ENCODE measurements at places on chromosomes 7 and 10.

- peak; percentile 25 for DNase-seq
Observed at GRCh38 chr7:73451780-73452398, 18.3 kb downstream of the FZD9 start.

DNA sequence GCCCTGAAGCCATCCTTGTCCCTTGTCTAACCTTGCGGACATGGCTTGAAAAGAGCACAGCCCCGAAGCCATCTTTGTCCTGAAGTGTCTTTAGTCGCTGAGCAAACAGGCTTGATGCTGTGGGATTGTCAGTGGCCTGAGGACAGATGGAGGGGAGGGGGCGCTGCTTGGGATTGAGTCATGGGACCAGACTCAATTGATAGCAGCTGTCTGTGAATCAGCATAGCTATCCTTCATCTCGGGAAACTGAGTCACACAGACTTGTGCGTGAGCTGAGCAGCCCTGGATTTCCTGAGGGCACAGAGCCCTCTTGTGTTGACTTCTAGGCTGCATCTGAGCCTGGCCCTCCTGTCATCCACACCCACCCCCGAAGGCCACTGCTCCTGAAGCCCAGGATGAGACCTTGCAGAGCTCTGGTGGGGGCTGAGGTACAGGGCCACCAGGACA, 14.4 kb downstream of the MYO1G start:
- DNase-seq: no peak

- no peak for DNase-seq
Observed at GRCh38 chr7:26081638-26082037, 70.4 kb upstream of the NFE2L3 start.

DNA sequence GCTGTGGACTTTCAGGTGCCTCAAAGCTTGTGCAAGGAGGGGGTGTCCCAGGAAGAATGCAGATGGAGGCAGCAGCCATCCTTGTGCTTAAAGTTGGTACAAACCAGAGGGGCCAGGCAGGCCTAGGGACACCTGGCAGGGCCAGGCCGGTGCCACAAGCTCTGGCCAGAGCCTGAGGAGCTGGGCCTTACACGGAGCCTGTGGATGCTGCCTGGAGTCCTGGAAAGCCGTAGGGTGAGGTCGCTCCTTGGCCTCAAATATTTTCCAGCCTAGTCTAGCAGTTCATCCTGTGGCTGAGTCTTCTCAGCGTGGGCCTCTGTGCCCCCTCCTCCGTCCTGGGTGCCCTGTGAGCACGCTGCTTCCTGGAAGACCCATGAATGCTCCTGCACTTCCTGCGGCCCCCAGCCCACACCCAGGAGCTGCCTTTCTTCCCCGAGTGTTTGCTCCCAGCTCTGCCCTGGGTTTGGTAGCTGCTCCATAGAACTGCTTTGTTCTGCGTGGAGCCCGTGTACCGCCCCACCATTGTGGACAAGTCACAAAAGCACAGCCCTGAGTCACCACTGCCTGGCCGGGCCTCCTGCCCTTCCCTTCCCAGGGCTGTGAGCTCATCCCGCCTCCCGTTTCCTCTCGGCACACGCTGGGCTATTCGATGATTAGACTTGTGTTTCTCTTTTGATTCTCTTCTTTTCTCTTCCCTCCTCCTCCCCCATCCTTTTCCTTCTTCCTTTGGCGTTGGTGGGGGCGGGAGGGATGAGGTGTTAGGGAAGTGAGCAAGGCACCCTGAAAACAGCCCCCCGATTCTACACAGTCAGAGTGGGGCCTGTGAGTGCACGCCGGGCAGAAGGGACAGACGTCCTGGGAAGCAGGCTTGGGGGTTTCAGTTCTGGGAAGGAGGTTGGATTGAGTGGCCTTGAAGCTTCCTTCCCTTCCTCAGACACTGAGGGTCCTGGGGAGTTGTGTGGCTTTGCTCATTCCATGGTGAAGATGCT, 73.2 kb upstream of the SHH start:
- no peak for DNase-seq

- DNase-seq: no peak
Observed at GRCh38 chr7:636396-636795, 90.1 kb upstream of the DNAAF5 start.

DNA sequence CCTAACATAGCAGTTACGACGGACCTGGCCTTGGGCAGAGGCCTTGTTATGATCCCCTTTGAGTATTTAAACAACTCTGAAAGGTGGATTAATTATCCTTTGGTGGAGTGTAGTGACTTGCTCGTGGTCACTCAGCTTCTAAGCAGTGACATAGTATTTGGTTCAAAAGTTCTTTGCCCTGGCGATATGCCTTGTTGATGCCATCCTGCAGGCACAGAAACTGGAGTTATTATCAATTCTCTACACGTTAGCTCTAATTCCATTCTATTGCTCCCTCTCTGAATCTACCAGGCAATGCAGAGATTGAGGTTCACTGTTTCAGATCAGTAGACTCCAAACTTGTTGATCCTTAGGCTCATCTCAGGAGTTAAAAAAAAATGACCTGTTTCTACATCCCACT, 32.5 kb upstream of the ELMO1 start:
- DNase-seq: no peak

GRCh38 chr10:77333610-77334340, 303.8 kb downstream of the KCNMA1 start:
- DNase-seq: no peak

DNA sequence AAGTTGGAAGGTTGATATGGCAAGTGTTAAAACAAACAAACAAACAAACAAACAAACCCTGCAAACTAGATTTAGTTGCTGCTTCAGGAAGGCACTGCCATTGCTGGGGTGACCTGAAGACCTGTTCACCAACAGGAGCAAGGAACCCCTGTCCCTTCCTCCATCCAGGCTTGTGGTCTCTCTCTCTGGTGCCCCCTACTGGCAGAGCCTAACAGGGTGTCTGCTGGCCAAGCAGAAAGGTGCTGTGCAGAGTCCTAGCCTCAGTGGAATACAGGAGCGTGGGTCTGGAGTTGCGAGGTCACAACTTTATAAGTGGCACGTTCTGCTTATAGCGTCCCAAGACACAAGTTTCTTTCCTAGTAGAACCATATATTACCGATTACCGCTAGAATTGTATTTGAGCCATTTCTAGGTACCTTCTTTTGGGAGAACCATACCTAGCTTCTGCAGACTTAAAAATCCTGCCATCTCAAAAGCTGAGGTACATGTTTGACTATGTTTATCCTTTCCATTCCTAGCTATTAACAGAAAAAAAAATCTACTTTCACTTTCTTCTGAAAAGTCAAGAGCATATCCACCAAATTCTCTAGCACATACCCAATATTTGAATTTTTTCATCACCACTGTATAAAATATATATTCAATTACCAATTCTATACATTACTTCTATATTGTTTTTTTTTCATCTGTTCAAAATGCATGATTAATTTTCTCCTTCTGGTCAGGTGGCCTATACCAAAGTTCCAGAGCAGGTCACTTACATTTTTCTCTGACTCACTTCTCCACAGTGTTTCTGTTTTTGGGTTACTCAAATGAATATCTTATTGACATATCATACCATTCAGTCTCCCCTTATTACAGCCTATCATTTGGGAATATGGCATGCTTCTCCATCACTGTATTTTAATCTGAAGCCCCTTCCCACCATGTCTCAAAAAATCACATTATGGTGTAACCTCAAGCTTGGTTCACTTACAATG, 29.1 kb upstream of the CALD1 start:
- no peak for DNase-seq

DNA sequence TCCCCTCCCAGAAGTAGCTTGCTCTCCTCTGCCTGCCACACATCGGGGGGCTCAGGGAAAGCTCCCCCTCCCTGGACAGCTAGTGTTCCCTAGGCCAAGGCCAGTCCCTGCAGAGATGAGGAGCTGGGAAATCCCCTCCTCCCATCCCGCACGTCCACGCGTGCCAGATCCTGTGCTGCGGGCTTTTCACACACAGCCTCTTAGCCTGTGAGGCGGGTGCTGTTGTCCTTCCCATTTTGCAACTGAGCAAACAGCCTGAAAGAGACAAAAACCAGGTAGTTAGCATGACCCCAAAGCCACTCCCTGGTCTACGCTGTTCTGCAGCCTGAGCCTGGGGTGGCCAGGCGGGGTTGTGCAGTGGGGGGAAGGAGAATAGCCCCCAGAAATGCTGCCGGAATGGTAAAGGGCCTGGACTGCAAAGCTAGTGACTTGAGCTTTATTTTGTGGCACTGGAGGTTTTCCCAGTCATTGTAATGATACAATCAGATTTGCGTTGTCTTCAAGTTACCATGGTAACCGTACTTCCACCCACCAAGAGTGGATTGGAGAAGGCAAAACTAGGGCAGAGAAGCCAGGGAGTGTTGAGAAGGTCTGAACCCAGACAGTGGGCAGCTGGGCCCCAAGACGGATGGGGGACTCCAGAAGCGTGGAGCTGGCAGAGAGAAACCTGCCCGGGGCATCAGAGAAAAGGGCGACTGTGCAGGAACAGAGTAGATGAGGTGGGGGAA, 98.6 kb upstream of the KCTD7 start:
- no peak for DNase-seq

DNA sequence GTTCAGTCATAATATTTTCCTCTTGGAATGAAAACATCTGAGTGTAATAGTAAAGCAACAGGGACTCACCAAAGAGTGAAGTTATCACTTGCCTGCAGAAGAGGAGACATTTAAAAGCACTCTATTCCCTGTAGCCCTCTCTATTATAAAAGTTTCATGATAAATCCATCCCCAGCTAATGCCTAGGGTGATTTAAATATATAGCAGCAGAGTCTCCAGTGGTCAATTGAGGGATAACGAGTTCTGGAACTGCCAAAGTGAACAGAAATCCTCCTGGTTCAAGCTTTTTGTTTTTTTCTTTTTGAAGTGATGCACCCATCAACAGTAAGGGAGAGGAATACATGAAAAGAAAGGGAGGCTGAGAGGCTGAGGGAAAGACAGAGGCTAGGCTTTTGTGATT, 87.3 kb downstream of the EVX1 start:
- DNase-seq: no peak

DNA sequence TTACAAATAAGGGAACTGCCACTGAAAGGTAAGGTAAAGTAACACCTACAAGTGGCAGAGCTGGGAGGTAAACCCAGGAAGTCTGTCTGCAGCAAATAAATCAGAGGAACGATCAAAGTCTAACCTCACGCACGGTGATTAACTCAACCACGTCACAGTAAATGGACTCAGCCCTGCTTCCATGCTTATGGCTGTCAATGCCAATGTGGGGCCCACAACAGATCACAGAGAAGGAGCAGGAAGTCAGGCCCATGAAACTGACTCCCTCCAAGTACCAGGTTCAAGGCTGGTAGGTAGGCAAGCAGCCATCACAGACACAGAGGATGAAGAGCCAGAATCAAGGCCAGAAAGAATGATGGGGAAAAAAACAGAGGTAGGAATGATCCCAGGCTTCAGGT, 38.0 kb upstream of the ACSL5 start:
- DNase-seq: no peak

DNA sequence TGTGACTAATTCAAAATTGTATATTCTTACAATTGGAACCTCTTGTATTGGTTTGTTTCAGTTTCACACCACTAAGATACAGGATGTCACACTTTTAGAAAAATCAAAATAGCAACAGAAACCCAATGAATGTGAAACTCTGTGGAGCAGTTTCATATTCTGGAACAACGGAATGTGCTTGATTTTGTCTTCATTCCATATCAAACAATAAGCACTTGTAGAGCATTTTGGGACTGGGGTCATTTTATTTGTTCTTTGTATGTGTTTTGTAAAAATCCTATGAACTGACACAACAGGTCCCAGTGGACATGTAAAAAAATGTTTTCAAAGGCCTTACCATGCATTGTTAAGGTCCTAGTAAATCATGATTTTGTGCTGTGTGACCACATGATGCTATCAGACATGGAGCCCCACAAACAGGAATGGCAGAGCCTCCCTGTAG, 123.1 kb downstream of the DKK1 start:
- no peak for DNase-seq

- DNase-seq: no peak
Observed at GRCh38 chr7:64557601-64558322, 5.1 kb downstream of the ZNF680 start.

DNA sequence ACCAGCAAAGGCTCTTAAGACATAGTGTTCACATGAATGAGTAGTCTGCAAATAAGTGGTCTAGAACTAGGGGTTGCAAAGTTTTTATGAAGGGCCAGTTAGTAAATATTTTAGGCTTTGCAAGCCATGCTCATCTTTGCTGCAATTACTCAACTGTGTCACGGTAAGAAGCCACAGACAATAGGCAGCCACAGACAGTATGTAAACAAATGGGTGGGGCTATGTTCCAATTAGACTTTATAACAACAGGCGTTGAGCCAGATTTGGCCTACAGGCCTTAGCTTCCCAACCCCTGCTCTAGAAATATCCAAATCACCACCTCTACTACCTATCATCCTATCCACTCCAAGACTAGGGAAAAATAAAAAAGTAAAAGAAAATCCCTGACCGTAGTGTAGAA, 9.2 kb downstream of the IKZF5 start:
- DNase-seq: no peak

GRCh38 chr10:77415313-77415960, 222.2 kb downstream of the KCNMA1 start:
- no peak for DNase-seq

DNA sequence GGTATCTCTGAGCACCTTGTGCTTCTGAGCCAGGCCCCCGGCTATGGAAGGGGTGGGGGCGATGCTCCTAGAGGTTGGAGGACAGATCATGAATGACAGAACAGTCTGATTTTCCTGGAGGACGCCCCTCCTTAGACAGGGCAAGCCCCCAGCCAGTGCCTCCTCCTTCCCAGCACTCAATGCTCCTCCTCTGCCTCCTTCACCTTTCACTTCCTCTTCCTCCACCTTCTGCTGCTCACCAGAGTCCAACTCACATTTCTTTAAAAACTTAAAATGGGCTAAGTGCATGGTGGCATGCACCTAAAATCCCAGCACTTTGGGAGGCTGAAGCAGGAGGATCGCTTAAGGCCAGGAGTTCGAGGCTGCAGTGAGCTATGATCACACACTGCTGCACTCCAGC, 71.1 kb upstream of the CUX1 start:
- DNase-seq: no peak

GRCh38 chr7:12942609-12943008, 255.2 kb downstream of the ARL4A start:
- no peak for DNase-seq

DNA sequence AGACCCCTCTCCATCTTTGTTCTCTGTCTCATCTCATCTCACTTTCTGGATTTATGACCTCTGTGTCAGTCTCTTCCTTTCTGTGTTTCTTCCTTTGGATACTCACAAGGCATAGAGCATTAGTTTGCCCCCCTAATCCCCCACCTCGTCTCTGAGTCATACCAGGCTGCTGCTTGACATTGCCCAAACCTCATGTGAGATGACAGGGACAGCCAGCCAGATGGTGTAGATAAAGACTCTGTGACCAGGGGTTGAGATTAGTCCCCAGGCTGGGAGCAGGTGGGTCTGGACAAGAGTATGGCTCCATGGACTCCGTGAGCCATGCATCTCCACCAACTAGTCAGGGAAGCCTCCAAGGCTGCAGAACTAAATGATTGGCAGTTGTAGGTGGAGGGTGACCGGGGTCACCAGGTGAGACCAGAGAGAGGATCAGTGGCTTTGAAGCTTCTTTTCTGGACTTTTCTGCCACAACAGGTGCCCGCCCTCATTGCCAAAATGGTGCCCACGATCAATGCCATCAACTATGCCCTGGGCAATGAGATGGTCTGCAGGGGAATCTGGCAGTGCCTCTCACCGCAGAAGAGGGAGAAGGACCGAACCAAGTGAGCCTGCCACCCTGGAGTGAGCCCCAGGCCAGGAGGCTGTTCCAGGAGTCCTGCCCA, 13.3 kb downstream of the RGR start:
- DNase-seq: no peak
